Cardiac septum (tissue), 1 donor: ENCODE measurements at places on chromosomes 6 and 20.

DNA sequence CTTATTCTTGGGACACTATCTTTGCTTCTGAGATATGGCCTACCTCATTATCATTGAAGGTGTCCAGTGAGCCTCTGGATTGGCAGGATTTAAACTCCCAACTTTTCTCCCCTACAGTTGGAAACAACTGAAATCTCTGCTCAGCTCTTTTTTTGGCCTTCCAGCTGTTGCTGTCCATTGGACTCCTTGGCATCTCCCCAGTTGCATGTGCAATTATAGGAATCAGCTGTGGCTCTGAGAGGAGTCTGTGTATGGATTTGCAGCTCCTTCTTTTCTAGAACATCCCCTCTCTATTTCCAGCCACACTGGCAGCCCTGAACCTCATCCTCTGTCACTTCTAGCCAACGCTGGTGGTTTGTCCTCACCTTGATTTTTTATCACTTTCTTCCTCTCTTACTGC lies 21.2 kb downstream of the RAB22A start:
- no peak for DNase-seq

DNA sequence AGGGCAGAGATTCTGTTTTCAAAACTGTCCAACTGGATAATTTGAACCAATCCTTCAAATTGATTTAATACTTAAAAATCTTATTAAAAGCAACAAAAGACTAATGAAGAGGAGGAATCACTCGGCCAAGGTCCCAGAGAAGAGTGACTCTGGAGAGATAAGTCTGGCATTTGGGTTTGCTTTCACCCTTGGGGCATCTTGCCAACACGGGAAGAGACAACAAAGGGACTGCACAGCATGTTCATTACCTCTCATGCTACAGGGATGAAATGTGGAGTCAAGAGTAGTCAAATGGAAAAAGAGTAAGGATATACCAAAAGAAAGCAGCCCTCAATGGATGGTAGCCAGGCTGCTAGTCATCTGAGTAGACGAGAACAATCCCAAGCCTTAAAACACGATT lies 68.2 kb downstream of the KHDRBS2 start:
- DNase-seq: no peak

DNA sequence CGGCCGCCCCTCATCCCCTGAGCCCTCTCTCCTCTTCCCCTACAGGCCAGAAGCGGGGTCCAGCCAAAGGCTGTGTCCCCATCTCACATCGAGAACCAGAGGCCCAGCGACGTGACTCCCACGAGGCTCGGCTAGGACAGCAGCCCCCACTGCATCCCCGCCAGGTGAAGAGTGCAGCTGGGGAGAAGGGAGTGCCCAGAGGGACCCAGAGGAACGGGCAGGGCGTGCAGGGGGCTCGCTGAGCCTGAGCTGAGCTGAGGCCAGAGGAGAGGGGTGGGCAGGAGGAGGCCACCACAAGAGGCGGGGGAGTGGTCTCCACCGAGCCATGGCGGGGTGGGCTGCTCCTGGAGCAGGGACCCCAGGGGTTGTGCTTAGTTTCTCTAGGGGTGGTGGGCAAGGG lies 32.6 kb downstream of the KCNQ2 start:
- DNase-seq: no peak

- DNase-seq: no peak
These were observed 185.6 kb downstream of the OR2B2 start for GRCh38 chr6:27726619-27727023.

GRCh38 chr20:53161473-53161872 lies 189.3 kb downstream of the TSHZ2 start:
- no peak for DNase-seq

GRCh38 chr6:32290886-32291450 lies 67.1 kb upstream of the NOTCH4 start:
- DNase-seq: no peak

- no peak for DNase-seq
These were observed 378.8 kb upstream of the CHD6 start for GRCh38 chr20:41996951-41997350.

GRCh38 chr6:27836783-27837624 lies 75.2 kb downstream of the OR2B2 start:
- peak; percentile 77 for DNase-seq

GRCh38 chr6:116255246-116255800 lies 1.4 kb upstream of the TSPYL4 start:
- no peak for DNase-seq

DNA sequence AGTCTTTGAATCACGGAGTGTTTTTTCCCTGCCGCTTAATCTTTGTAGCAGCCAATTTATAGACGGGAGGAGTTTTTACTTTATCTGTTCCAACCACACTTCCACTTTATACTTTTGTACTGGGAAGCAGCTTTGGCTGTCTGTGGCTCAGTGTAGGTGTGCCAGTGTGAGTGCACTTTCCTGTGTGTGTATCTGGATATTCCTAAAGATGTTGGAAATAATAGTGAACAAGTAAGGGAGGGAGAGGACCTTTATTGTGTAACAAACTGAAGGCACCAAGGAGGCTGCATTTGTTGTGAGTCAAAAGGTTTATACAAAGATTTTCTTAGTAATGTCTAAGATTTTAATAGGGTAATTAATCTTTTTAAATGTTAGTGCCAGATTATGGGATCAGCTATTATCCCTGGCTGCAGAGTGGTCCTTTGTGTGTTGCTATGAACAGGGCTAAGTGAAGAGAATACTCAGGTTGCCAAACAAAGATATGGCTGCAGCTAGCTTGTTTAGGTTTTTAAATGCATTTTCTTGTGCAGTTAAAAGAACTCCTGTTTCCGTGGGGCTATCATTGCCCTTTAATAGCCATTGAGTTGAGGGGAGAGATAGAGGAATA lies 226.3 kb downstream of the RNF144B start:
- no peak for DNase-seq

GRCh38 chr6:155447949-155448348 lies 7.7 kb downstream of the NOX3 start:
- DNase-seq: no peak

- no peak for DNase-seq
These were observed 8.0 kb downstream of the SERINC3 start for GRCh38 chr20:44513871-44514270.

GRCh38 chr6:34950849-34951248 lies 61.8 kb downstream of the ANKS1A start:
- no peak for DNase-seq

DNA sequence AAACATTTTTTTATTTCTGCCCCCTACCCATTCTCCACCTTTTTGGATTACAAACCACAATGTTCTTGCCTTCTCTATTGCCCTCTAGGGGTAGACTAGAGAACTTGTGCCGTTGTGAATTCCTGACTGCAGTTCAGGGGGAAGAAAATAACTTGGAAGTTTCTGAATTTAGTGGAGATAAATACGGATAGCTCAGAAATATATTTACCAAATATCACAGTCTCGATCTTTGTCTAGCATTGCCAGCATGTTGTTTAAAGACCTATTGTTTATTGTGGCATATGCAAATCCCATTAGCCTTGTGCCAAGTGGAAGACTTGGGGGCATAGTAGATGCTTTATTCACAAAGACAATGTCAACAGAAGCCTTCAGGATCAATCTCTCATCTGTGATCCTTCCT lies 154.1 kb upstream of the MMS22L start:
- DNase-seq: no peak

DNA sequence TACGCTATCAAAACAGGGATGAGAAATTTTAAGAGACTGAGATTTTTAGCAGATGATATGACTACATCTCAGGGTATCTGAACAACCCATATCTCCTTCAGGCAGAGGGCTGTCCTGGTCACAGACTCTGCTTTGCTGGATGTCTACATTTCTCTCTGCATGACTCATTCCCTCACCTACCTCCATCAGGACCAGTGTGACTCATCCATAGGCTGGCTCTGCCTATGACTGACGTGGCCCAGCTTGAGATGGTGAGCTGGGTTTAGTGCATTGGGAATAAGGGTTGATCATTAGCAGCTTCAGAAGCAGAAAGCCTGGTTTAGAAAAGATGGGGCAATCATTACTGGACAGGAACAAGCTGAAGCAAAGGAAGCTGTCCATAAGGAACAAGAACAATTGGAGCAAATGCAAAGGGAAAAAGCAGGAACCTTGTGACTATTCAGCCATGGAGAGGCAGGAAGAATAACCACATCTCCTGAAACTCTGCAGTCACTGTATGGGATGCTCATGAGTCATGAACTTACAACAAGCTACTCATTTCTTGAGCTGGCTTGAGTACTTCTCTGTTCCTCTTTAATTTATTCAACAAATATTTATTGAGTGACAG lies 86.4 kb upstream of the CBLN4 start:
- DNase-seq: no peak
